ENCODE measurements at places on chromosomes 4 and X.

- DNase-seq, result no peak
Measured at GRCh38 chr4:76585897-76586360, 150.9 kb downstream of the SHROOM3 start.

DNA sequence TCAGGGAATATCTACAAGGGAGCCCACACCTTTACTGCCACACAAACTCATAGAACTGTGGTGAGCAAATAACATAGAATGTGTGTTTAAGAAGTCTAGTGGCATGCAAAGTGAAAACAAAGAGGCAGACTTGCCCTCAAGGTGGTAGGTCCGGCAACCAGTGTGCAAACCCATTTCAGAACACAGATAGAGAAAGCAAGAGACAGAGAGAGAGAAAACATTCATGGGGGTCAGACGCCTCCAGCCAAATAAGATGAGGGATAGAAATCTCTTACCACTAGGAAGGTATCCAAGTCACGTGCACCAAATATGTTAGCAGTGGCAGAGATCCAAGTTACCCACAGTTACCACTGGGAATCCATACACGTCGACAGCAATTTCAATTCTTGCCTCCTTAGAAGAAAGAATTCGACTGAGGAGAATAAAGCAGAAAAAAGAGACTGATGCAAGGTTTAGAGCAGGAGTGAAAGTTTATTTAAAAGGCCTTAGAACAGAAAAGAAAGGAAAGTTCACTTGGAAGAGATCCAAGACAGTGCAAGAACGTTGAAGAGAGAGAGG is 252.8 kb downstream of the NAP1L3 start:
- no peak for DNase-seq

- no peak for DNase-seq
Measured at GRCh38 chr4:114277690-114278089, 298.2 kb upstream of the ARSJ start.

GRCh38 chr4:155402941-155403340 is 26.2 kb upstream of the MAP9 start:
- DNase-seq, result no peak

- no peak for DNase-seq
Measured at GRCh38 chr4:141169391-141169790, 36.1 kb upstream of the RNF150 start.

DNA sequence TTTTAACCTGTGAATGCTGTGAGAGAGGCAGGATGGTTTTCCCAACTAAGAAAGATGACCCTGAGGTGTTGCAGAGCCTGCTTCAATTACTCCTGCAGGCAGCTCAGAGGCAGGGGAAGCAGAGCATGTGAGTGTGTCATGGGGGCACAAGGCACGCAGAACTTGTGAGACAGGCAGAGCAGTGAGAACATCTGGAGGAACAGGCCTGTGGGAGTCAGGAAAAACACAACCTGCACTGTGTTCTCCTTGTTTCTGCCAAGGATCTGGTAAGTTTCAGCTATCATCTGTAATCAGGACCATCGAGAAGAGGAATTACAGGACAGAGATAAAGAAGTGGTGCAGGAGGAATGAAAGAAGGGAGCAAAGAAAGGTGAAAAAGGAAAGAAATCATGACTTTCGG is 741.8 kb upstream of the INTU start:
- no peak for DNase-seq

- no peak for DNase-seq
Measured at GRCh38 chr4:156547439-156547838, 424.2 kb downstream of the PDGFC start.

DNA sequence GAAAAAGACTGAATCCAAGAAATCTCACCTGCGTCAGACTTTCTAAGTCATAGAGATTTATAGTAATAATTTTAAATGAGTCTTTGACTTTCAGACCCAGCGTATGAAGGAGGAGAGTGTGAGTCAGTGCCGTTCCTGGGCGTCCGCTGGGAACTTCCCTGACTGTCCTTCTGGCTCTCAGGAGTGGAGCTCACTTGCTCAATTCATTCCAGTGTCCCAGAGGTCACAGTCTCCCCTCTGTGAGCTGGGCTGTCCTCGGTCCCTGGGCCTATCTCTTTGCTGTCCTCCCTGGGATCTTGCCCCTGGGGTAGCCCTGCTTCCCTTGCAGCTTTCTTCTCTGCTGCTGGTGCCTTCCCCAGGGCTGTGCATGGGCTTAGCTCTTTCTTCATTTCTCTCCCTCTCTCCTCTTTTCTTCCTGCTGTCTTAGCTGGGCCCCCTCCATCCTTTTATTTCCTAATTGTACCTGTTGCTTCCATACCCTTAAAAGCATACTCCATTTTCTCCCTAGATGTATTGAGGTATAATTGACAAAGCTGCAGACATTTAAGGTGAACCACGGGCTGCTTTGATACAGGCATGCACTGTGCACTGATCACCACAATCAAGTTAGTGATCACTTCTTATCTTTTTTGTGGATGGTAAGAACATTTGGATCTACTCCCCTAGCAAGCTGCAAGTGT is 11.6 kb downstream of the SORBS2 start:
- no peak for DNase-seq

- no peak for DNase-seq
Measured at GRCh38 chr4:94870146-94870545, 112.4 kb downstream of the BMPR1B start.

- no peak for DNase-seq
Measured at GRCh38 chr4:76729980-76730379, 168.0 kb downstream of the SOWAHB start.

GRCh38 chr4:146567396-146567795 is 45.7 kb upstream of the SLC10A7 start:
- no peak for DNase-seq

DNA sequence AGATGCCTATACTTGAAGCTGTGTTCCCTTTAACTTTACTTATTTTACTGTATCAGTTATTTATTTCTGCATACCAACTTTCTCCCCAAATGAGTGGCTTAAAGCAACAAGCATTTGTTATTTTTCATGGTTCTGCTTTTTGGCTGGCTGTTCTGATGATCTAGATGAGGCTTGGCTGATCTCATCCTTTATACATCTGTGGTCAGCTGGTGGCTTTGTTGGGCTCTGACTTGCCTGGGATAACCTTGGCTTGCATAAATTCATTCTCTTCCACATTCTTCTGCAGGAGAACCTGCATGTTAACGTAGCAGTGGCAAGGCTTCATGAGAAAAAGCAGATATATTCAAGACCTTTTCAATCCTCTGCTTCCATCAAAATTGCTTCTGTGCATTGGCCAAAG is 1317.6 kb downstream of the ADGRL3 start:
- DNase-seq, result no peak

DNA sequence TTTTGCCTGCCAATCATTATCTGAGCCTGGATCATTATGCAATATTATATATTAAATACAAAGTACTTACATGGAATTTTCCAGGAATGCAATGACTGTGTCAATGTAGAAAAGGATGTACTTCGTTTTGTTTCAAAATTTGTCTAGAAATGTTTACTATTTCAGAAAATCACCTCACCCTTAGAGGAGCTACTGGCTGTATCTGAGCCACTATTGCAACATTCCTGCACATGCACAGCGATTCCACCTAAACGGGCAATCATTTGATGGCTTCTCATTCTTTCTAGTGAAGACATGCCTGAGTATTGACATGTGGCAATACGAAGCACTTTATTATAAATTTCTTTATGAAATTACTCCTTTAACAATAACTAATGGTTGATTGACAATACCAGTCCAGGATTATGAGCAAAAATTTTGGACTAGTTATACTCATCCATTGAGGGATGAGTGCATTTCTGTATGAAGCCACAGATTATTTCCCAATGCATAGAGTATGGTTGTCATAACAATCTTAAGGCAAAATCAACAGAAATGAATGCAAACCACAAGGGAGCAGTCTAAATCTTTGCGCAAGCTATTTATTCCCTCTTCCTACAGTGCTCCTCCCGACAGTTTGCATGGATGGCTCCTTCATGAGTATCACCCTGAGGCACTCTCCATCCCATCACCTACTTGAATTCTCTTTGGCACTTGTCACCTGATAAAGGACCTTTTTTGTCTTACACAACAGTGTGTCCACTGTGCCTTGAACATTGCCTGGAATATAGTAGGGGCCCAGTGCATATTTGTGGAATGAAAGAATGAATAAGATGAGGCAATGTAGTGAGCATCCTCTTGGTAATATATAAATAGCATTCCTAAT is 35.8 kb upstream of the MMAA start:
- no peak for DNase-seq

DNA sequence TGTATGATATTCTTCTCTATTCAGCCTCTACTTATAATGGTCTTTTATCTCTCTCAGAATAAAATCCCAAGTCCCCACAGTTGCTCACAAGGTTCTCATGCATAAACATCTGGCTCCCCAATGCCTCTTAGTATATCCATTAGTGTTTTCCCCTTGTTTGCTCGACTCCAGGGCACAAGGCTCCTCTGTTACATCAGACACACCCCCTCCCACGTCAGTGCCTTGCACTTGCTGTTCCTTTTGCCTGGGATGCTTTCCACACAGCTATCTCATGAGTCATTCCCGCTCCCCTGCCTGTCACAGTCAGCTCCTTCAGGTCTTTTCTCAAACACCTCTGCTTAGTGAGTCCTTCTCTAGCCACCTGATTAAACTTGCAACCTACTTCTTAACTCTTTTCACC is 260.2 kb downstream of the IL1RAPL1 start:
- no peak for DNase-seq

- DNase-seq, result no peak
Measured at GRCh38 chr4:8173492-8174242, 15.1 kb upstream of the ABLIM2 start.

DNA sequence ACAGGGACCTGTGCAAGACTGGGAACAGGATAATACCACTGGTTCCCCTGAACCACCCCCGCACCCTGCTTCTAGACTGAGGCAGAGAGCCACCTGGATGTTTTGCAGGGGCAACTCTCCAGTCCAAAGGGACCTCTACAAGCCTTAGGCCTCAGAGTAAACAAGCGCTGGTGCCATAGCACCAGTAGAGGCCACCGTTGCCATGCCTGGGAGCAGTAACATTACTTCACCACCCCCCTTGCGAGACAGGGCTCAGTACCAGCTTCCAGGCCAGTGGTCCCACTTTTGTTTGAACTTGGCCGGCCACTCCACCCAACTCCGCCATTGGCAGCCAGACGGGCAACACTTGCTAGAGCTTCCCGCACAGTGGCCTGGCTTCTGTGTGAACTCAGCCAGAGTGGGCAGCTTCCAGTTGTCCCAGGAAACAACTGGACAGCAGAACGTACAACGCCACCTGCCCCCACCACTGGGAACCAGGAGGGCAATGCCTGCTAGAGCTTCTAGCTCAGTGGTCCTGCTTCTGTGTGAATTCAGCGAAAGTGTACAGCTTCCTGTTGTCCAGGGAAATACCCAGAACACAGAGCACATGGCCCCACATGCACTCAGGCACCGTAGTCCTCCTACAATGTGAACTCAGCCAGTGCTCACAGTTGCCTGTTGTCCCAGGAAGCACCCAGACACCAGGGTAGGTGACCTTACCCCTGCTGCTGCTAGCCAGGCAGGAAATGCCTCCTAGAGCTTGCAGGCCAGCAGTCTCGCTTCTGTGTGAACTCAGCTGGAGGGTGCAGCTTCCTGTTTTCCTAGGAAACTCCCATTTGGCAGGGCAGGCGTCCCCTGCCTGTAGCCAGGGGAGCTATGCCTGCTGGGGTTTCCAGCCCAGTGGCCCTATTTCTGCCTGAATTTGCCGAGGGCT is 39.9 kb upstream of the PCDH19 start:
- no peak for DNase-seq

DNA sequence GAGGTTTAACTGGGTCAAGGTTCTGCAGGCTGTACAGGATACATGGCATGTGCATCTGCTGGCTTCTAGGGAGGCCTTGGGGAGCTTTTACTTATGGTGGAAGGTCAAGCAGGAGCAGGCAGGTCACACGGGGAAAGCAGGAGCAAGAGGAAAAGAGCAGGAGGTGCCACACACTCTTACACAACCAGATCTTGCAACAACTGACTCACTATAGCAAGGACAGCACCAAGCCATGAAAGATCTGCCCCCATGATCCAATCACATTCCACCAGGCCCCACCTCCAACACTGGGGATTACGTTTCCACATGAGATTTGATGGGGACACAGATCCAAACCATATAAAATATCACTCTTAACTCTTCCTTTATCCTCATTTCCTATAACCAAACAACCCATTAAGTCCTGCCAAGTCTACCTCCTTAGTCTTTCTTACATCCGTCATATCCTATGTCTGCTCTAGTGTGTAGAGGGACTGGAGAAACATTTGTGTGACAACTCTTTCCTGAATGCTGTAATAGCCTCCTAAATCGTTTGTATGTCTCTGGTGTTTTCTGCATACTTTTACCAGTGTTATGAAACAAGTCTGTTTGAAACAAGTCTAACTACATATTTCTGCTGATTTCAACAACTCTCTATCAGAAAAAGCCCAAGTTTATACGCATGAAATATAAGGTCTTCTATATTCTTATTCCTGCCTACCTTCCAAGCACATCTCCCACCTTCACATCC is 8.3 kb upstream of the RAP2C start:
- DNase-seq, result no peak

Data from stimulated activated CD8-positive, alpha-beta memory T cell treated with anti-CD3 and anti-CD28 coated beads, Interleukin-7, amount 100 ng/mL, for 24 hours (primary cell).